NCI-H524 (cell line): ENCODE measurements at places on chromosomes 7 and 10.

DNA sequence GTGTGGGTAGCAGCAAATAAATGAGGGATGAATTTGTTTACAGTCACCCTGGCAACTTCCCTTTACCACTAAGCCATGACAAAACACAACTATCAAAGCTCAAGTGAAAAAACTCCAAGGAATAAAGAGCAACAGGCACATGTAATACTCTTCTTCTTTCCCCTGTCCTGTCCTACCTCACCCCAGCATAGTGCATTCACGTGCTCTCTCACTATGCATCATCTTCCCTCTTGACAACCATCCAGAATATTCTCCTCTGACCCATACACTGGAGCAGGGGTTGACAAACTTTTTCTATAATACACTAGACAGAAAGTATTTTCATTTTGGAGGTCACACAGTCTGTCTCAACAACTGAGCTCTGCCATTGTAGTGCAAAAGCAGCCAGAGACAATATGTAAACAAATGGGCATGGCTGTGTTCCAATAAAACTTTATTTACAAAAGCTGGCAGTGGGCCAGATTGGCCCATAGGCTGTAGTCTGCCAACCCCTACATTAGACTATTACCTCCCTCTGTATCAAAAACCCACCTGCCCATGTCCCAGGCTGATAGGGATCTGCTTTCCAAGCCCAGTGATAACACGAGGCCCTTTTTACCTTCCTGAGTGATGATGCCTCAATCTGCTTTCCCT, 354.5 kb downstream of the FGFR2 start:
- no peak for DNase-seq

GRCh38 chr10:61975391-61975932, 74.0 kb downstream of the ARID5B start:
- DNase-seq = no peak

- no peak for DNase-seq
Observed at GRCh38 chr7:137084607-137085380, 216.3 kb downstream of the CHRM2 start.

DNA sequence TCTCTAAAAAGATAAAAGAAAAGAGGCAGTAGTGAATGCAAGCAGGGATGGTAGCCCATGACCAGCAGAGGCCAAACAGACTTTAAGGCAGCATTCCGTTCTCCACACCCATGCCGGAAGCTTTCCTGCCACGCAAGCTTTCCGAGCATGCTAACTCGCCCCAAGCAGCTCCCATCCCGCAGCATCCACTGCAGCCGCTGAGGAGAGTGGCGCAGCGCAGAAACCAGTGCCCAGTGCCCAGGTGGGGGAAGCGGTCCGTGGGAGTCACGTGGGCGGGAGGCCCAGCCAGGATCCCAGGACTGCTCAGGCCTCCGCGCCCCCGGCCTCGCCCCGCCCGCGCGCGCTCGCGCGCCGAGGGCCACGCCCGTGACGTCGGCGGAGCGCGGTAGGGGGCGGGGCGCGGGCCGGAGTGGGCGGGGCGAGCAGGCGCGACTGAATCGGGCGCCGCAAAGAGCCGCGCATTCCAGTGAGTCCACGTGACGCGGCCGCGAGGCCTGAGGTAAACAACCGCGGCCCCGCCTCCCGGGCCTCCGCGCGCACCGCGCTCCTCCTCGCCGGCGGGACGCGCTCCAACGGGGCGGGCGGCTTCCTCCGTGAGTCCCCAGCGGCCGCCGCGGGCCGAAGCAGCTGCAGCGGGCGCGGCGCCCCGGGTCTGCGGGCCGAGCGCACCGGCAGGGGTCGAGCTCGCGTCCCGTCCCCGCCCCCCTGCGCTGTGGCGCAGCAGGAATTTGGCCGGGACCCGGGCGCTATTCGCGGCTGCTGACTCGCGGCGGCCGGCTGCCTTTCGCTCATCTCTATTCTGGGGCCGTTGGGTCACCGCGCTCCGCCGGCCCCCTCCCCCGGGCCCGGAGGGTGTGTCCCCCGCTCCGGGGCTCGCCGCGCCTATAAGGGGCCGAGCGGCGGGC, at the start of gene OTUD1:
Gene OTUD1 (plus strand): TSS at position 529 of the 905 bp plus-strand sequence. CDS start 383 bp downstream, outside the sequence.
- peak; percentile 71 for DNase-seq

DNA sequence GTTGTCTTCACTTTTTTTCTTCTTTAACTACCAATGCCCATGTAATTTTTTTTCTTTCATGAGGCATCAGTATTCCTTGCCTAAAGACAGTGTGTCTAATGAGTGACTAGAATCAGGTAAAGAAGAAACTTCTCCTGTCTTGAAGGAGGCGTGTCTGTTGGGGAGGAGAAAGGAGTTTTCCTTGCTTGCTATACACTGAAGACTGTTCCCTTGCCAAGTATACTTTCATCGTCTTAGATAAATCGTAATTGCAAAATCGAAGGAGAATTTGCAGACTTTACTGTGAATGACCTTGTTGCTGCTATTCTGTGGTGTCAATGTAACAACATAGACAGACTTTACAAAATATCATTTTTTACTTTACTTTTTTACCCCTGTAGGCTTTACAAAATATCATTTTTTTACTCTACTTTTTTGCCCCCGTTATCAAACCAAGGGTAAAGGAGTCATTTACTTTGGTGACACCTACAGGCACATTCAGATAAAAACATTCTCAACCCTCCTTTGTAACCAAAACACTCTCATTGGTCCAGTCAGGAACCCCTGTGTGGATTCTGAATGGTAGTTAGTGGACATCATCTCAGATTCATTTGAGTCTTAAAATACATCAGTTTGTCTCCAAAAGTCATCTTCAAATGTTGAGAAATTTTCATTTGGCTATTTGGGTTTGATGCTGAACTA, 232.4 kb downstream of the AHR start:
- peak; percentile 23 for DNase-seq

DNA sequence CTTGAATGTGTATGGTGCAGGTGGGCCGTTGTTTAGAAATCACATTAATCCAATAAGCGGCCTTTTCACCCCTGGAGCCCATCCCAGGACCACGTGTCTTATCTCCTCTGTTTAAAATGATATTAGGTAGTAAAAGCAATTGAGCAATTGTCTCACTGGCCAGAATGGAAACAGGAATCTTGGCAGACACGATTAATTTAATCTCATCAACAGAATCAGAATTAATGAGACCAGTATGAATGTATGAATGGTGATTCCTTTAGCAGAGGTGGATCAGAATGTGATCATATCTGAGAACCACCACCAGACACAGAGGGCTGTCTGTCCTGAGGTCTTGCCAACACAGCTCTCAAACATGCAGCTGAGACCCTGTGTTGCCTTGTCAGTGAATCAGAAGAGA, 1591.4 kb downstream of the REEP3 start:
- no peak for DNase-seq

DNA sequence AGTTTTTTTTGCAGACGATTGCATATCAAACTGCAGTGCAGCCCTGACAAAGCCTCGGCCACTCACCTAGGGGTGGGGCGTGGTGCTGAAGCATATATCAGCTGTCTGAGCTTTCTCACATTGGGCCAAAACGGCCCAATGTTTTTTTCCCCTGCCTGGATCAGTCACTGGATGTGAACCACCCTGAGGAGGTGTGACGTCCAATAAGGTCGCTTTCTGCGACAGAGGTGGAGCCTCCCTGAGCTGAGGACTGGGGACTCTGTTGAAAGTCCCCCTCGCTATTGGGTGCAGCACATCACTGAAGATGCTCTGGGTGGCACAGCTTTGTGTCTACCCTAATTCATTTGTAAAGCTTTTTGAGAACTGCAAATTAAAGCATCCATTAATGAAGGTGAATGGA, 60.9 kb downstream of the SEM1 start:
- DNase-seq = no peak

- no peak for DNase-seq
Observed at GRCh38 chr10:62473241-62473640, 99.1 kb downstream of the ZNF365 start.

GRCh38 chr7:87059525-87060287, at the start of gene ELAPOR2:
Gene ELAPOR2, minus strand, starts transcription at chr7:87059654. Its CDS starts 141 bp downstream, at chr7:87059513.
- DNase-seq = peak; percentile 85

DNA sequence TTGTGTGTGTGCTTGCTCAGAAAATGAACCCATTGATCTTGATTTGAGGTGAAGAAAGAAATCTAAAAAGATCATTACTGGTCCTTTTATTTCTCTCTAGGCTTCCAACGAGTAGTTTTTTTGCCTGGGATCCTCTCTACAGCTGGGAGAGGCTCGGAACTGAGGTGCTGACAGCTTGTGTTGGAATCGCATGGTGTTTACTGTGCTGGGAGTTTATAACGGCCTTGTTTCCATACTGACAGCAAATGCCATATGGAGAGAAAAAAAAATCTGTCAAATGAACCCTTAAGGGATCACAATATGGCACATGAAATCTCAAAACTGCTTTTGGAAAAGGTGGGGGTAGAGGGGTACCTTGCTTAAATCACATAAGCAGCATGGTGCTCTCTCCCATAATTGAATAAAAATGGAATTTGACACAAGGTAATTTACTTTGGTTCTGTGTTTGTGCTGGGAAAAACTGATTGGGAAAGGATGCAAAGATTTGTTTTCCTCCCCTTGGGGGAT, 165.0 kb downstream of the RGS10 start:
- DNase-seq = peak; percentile 62

DNA sequence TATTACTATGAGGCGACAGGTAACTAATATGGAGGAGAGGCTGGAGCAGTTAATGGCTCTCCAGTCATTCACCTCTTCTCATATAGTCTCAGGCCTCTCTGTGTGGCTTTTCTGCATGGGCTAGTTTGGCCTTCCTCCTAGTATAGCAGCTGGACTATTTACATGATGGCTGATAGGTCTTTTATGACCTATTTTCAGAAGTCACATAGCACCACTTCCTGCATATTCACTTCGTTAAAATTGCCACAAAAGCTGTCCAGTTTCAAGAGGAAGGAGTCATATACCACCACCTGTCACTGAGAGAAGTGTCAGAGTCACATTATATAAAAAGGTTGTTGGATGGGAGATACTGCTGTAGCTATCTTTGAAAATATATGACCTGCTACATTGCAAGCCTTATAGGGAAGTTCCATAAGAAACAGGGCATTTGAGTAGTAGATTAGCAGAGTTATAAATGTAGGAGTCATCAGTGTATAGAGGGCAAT, 8.0 kb upstream of the DMTF1 start:
- DNase-seq = no peak

GRCh38 chr7:50538478-50538877, 26.7 kb downstream of the DDC start:
- no peak for DNase-seq

DNA sequence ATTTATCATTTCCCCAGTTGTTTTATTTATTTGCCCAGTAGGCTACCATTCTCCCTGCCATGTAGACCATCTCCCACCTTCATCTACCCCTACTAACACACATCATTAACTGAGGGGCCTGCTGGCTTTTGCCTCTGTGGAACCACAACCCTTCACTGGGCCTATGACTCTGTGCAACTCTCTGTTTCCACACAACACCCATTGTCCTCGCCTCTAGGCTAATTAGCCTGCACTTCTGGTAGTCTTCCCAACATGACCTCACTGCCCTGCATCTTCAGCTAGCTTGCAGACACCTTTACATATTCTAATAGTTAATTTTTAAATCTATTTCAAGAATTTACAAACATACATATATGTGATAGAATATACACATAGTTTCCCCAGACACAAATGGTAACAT, 7.5 kb downstream of the ANKIB1 start:
- DNase-seq = no peak

DNA sequence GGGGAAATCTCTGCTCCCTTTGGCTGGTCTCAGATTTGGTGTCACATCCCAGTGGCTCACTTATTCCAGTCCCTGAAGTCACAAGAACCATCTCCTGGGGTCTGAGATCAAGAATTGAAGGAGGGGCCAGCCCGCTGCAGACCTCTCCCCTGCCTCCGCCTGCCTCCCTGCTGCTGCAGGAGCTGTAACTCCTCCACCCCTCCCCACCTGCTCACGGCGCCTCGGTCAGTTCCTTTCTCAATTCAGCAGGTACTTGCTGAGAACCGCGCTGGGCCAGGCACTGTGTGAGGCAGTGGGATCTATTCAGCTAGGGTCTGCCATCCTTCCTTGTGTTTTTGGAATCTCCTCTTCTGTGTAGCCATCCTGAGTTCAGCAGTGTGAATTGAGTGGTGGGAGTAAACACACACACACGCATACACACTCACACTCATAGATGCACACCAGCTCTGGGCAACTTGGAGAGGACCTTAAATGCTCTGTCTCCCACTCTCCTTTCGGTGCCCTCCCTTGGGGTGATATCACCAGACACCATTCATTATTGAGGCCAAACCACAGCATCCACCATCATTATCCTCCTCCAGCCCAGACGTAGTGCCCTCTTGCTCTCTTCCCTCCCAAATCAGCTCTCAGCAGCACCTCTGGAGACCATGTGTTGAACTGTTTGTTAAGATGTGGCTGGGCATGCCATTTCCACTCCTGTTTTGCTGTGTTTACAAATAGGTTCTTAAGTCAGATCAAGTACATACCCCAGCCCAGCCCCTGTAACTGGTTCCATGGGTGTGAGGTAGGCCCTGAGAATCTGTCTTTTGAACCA, 22.0 kb upstream of the ANKRD2 start:
- DNase-seq = no peak

- no peak for DNase-seq
Observed at GRCh38 chr10:92757711-92758104, 68.0 kb downstream of the HHEX start.

DNA sequence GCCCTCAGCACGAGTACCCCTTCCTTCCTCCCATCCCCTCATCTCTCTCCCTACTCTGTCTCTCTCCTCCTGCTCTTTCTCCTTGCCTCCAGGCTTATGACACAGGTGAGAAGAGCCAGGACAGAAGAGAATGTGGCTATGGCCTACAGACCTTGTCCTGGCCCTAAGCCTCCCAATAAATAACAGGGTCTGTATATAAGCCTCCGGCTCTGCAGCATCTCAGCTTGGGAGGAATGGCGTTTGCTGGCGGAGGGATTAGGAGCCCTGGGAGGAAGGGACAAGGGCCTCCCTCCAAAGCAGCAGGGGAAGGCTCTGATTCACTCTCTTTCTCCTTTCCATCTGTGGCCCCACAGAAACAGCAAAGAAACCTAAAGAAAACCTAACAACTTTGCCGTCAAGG, 45.8 kb downstream of the COL13A1 start:
- DNase-seq = no peak

DNA sequence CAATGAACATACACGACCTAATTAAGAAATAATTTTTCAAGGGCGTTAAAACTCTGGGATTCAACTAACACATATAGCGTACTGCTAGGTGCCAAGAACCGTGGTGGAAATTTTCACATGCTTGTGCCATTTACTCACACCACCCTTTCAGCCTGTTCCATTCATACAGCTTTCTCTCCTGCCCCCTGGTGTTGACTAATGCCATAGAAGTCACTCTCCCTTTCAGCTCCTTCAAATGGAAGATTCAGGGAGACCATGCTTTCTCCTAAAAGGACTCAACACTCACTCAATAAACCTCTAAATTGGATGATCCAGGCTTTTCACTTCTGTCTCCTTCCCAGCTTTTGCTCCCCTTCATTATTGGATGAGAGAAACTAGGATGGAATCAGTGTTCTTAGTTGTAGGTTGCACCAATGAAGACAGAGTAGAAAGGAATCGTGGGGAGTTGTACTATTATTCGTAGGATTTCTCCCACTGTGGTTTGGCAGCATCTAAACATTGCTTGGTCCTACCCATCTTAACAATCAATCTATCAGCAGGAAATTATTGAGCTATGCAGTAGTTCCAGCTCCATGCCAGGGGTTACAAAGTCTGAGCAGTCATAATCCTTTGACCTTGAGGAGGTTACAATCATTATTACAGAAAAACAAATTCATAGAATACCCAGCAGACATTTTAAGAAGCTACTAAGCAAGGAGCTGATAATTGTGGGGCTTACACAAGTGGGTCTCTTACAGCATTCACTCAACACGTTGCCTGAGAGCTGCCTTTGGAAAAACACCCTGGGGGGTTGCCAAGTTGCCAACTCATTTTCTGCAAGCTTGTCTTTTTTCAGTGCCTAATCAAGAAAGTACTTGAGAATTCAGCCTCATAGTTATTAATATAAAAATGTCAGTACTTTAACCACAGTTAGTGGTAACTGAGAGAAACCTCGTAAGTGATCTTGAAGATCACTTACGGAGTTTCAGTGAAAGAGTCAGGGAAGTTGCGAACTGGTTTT, 2.8 kb upstream of the PPP1R3C start:
- DNase-seq = no peak
